AG08395 (cell line): ENCODE measurements at places on chromosomes 2 and 18.
A peak's percentile ranks its signal among the peaks of the same experiment; 100 is the strongest.

- DNase-seq: no peak
These were observed 83.2 kb downstream of the RDH14 start for GRCh38 chr2:18477293-18477692.

GRCh38 chr2:57720728-57721627 is 325.6 kb upstream of the VRK2 start:
- peak; percentile 54 for DNase-seq

GRCh38 chr2:42865884-42866881 is 73.8 kb upstream of the HAAO start:
- no peak for DNase-seq

DNA sequence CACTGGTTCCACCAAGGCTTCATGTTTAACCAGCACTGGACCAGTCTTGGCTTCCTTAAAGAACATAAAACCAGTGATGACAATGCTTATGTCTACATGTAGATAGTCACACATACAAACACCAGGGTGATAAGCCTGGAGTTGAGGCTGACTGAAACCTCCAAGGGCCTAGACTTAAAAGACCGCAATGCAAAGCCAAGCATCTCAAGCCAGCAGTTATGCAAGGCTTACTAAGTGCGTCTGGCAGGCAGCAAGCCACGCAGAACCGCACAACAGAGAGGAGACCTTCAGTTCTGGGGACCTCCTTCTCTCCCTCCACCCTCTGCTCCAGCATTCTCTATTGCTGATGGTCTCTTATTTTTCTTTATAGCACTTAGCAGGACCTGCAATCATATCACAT is 63.2 kb upstream of the ACAA2 start:
- DNase-seq: no peak

- DNase-seq: no peak
These were observed 50.7 kb downstream of the DYNAP start for GRCh38 chr18:54641734-54642133.

- DNase-seq: peak; percentile 72
These were observed 56.9 kb downstream of the MCFD2 start for GRCh38 chr2:46858702-46859090.

GRCh38 chr2:164498836-164499235 is 122.4 kb downstream of the GRB14 start:
- no peak for DNase-seq

DNA sequence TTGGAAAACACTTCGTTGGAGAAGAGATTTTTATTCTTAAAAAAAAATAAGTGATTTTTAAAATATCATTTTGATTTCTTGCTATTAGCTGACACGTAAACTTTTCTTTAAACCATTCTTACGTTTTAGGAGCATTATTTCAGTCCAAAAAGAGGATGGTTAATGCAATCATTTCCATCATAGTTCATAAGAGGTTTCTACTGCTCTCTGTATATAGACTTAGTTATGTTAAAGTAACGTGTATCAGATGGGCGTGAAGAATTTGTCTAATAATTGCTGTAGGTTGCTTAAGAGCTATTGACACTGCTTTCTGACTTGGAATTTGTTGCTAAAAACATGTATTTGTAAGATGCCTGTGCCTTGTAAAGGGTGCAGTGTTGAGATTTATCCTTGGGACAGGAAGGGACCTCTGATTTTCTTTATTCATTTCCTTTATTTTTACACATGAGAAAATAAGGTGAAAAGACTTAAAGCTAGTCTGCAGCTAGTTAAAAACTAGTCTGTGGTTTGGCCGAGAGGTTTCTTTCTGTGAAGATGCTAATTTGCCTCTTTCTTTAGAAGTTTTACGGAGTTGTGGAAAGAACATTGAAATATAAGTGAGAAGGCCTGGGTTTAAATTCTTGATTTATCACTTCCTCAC is 2.9 kb downstream of the ANKRD12 start:
- no peak for DNase-seq

GRCh38 chr18:777021-777420 is 35.0 kb downstream of the YES1 start:
- DNase-seq: no peak

DNA sequence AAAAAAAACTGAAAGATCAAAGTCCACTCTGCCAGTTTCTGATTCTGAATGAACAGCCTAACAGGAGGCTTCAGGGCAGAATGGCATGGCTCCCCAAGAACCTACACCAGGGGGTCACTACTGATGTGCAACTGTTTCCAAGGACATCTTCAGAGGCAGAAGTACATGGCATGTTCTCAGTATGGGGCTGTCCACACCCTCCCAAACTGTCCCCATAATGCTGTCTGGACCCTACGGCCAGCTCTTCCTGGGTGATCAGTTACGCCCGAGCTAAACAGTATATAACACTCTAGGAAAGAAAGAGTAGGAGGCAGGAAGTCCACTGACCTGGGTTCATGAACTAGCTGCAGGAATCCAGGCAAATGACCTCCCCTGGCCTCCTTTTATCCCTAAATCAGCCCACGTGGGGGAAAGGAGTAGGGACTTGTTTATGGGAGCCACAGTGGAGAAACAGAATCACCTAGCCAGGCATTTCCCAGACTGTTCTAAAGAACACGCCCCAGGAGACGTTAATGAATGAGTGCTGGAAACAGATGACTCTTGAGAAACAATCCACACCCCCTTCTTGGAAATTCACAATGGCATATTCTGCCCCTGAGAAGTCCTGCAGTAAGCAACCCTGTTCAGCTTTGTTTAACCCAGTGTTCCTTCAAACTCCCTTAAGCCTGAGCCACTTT is 2.5 kb downstream of the TMBIM1 start:
- DNase-seq: peak; percentile 52

DNA sequence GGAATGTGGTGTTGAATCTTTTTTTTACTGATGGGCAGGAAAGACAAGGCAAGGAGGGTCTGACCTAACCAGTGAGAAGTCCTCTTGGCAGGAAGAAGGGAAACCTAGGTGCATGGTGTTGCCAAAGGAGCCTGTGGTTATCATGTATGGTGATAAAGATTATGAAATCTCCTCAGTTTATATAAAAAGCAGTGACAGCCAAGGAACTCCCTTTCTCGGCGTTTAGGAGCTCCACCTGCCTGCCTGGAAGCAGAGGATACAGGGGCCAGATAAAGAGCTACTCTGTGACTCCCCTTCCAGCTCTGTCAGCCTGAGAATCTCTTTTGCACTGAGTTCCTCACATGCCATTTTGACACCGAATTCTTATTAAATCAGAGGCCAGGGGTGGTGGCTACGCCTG is 26.1 kb downstream of the COLEC12 start:
- no peak for DNase-seq

DNA sequence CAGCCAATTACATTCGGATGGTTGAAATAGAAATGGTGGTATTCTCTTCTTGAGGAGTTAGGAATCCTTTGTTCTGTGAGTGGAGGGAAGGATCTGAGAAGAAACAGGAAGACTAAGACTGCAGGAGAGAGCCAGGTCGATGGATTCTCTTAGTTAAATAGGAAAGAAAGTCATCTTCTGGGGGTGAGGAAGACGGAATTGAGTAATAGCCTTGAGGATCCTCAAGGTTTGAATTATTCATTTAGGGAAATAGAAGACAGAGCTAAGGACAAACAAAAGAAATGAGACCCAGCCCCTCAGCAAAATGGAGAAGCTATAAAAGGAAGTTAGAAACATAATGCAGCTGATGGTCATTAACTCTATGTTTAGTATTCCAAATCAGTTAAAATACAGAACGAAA is 1.8 kb downstream of the LAPTM4A start:
- DNase-seq: no peak

DNA sequence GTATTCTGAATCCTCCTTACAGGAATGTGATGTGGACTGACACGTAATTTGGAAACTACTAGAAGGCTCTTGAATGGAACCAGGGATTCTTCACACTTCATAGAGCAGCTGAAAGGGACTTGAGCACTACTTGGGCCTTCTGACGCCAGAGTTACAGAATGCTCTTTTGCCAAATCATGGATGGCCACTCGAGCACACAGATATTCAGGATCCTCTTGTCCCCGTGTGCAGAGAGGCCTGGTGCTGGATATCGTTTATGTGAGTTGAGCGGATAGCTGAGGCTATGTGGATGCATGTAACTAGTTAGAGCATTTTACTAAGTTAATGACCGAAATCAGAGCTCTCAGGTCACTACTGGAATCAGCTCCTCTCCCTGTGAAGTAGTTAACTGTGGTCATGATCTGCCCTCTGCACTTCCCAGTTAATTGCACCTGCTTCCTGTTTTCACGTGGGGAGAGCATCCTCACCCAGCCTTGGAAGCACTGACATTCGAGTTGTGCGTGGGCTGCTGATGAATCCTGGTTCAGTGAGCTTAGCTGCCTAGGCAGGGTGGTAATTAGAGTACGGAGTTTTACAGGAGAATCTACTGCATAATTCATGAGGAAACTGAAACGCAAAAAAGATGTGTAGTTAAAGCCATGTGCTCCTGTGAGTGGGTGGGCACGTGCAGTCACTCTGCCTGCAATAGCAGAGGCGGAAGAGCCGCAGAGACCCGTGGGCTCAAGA is 5.2 kb upstream of the TPO start:
- no peak for DNase-seq

DNA sequence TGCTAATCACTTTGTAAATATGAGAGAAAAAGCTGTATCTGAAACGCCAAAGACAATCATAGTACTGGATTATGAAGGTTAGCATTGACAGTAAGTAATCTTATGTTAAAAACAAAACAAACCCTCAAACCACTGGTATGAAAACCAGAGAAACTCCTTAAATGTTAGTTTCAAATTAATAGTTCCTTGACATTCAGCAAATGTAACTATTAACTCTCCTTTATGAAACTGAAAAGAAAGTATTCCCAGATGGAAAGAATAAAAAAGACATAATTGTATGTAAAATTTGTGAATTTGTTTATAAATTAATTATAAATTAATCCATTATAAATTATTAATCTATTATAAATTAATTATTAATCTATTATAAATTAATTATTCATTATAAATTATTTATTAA is 12.3 kb downstream of the FASTKD1 start:
- no peak for DNase-seq

GRCh38 chr2:37730037-37730818 is 58.8 kb upstream of the CDC42EP3 start:
- no peak for DNase-seq

DNA sequence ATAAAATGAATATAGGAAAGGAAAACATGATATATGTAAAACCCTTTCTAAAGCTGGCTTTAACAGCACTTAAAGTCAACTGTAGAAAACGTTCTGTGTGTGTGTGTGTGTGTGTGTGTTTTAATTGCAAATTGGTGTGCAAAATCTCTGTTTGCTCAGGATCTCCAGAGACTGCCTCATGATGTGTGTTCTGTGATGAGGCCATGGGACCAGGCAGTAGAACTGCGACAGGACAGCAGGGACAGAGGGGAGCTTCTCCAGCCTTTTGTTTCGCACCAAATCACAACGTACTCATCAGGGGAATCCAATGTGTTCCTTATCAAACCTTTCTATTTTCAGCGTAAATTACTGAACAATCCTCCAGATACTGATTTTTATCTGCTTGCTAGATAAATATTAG is 66.7 kb downstream of the NXPH2 start:
- DNase-seq: no peak

DNA sequence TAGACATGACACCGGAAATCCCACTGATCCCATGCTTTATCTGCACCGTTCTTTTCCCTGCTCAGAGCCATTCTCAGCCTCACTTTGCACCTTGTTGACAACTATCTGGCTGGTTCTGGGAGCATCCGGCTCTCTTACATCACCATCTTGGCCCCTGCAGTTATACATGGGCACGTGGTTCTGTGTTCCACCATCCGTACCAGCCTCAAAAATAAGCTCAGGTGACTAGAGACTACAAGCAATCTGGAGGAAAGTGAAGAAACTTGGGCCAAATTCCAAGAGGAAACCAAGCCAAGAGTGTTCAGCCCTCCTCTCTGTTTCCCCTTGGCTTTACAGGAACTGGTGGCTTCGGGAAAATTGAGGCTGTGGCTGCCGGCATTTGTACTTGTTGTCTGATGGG is 244.6 kb upstream of the ACVR2A start:
- no peak for DNase-seq

DNA sequence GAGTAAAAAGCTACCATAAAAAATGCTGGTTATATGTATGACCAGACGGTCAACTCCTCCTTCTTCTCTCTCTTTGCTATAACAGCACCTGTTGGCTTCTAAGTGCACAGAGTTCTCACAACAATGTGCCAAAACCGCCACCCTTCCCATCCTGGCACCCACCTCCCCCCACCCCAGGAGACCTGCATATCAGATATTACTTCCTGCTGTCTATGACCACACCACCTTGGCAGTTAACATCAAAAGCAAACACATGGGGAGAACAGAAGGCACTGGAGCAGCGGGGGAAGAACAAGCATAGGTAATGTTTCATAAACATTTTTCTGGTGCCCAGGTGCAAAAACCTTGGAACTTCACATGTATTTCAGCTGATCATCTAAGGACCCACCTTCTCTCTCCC is 15.5 kb downstream of the SPRED2 start:
- no peak for DNase-seq

GRCh38 chr2:8488001-8488738 is 193.7 kb upstream of the ID2 start:
- peak; percentile 23 for DNase-seq

- DNase-seq: peak; percentile 30
These were observed 80.6 kb downstream of the EML6 start for GRCh38 chr2:54803783-54804751.

DNA sequence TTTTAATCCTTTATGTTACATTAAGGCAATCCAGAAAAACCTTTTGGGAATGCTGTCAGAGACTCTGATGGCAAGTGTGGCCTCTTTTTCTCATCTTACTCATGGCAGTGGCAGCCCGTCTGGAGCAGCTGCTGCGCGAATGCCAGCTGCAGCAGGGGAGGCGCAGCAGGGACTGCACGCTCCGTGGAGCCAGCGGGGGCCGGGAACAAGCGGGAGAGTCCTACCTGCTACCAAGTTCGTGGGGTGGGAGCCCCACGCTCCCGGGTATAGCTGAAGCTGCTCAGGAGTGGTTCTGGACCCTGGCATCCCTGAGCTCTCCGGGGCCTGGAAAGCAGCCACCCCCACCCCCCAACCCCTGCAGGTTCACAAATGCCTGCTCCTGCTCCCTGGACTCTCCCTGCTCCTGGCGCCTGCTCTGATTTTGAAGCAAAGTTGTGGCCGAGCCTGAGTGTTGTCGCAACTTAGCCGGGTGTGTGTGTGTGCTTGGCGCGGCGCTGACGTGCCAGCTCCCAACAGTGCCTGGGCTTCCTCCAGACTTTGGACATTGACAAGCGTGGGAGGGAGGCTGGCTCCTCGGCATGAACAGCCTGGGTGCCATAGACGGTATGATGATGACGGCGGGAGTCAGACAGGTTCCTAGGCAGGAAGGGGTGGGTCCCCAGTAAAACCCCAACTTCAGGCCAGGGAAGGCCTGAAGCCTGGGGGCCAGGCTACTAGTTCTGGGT is 21.7 kb downstream of the TMX3 start:
- DNase-seq: no peak

- DNase-seq: no peak
These were observed 588.1 kb downstream of the DCDC2C start for GRCh38 chr2:4291430-4291829.

DNA sequence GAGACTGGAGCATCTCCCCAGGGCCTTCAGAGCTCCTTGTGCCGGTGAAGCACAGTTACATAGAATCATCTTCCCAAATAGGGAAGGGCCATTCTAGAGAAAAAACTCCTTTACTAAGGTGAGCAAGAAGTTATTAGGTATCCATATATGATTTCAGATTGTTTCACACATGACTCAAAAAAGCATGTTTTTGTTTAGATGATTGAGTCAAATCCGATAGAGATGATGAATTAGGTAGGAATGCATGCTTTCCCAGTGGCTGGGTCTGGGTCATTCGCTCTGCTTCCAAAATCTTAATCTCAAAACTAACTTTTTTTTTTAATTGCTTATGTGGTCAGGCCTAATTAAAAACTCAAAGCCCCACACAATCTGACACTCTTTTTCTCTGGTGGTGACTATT is 3.8 kb downstream of the NT5C1B start:
- DNase-seq: no peak

- DNase-seq: no peak
These were observed 168.2 kb downstream of the NEDD4L start for GRCh38 chr18:58212274-58212673.
